Stimulated activated CD4-positive, alpha-beta T cell treated with anti-CD3 and anti-CD28 coated beads, Interleukin-15, amount 100 ng/mL, for 48 hours (primary cell): ENCODE measurements at places on chromosomes 7 and 10.

DNA sequence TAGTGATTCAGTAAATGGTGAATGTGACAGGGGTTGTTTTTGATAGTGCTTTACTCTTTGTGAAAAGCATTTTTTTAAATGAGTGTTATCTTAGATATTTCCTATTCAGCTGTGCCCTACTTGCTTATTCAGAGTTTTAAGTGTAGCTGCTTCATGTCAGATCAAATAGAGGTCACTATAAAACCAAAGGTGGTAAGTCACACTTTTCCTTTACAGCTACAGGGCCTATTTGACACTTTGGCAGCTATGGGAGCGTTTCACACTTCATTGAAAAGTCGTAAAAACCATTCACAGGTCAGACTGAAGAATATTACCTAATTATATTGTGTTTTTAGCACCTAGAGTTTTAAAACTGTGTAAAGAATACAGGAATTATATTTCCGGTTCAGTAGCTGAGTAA lies 67.3 kb downstream of the ANKIB1 start:
- no peak for DNase-seq

- no peak for DNase-seq
Observed at GRCh38 chr7:131208777-131209176, 118.9 kb upstream of the MKLN1 start.

- DNase-seq = no peak
Observed at GRCh38 chr10:86642499-86642898, 11.8 kb upstream of the OPN4 start.

DNA sequence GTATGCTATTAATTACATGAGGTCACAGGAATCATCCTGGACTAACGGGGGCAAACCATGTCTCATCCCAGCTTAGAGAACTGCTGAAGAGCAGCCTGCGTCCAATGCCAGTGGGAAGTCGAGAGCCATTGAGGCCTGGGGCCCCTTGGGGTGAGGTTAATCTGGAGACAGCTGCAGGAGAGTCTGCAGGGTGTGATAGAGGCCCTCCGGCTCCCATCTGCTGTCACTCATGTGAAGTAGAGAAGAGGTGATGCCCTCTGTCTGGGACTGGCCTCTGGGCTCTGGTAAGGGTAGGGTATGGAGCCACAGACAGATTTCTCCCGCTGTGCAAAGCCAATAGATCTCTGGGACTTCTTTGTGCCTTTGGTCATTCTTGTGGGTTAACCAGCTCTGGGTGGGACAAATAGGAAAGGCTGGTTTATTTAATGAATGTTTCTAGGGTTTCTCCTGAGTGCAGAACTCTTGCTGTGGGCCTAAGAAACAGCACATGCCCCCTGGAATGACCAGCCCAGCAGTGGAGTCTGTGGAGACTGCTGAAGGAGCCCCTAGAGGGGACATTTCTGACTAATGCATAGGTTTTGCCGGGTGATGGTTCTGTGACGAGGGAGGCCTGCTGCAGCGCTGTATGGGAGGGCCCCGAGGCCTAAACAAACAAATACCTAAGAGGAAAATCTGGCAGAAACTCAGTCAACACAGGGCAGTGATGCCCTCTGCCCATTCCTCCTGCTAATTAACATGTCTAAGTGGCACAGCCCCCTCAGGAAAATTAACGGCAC lies 34.5 kb downstream of the CRHR2 start:
- no peak for DNase-seq

DNA sequence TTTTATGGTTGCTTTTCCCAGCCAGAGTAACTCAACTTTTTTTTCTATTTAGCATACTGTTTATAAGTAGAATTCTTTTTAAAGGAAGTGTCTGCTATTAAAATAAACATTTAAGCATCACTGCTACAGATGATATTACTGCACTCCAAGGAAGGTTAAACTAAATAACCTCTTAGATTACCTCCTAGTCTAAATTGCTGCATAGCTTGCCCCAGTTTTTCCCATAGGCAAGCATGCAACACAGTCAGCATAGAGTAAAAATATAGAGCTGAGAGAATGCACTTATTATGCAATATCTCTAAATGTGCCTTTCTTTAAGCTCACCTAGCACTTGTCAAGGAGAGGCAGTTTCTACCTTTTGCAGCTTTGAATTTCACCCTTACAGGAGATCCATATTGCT lies 1392.4 kb upstream of the CELF2 start:
- DNase-seq = no peak

DNA sequence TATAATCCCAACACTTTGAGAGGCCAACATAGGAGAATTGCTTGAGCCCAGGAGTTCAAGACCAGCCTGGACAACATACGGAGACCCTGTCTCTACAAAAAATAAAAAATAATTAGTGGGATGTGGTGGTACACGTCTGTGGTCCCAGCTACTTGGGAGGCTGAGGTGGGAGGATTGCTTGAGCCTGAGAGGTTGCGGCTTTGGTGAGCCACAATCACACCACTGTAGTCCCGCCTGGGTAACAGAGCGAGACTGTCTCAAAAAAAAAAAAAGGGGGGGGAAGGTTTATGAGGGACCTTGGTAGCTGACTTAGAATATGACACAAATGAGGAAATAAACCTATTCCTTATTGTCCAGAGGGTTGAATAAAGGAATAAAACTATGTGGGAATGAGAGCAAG lies 30.8 kb downstream of the SCD start:
- no peak for DNase-seq

DNA sequence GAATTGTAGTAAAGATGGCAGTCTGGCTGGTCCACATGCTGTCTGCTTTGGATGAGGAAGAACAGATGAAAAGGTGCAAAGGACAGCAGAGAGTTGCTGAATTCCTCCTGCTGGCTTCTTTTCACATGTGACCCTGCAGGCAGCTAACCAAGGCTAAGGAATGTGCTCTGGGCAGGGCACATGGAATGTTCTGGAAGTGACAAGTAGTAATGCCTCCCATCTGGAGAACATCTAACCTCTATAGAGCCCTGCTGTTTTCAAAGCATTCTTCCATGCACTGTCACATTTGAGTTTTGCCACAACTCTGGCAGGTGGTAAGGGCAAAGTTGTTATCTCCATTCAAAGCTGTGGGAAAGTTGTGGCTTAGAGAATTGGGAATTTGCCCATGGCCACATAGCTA lies 208.8 kb downstream of the STK31 start:
- DNase-seq = no peak

GRCh38 chr7:90688810-90689209 lies 92.7 kb downstream of the CDK14 start:
- no peak for DNase-seq

DNA sequence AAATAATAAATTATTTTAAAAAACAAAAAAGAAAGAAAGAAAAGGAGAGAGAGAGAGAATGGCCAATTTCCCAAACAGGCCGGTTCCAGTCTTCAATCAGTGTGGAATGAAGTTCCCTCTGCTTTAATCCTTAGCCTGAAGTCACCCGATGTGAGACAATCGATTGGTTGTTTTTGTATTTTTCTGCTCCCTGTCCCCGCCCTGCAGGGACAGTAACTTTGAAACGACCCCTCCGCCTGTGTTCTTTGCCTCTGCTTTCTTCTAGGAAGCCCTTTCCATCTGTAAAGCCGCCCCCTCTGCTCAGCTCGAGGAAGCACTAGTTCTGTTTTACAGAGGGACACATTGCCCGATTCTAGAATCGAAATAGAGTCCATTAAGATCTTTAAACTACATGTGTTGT lies 33.4 kb downstream of the FOXL3 start:
- DNase-seq = no peak

- no peak for DNase-seq
Observed at GRCh38 chr7:151058781-151059366, 515 bp upstream of the SLC4A2 start.

GRCh38 chr10:132281915-132282666 lies 25.7 kb downstream of the STK32C start:
- no peak for DNase-seq

DNA sequence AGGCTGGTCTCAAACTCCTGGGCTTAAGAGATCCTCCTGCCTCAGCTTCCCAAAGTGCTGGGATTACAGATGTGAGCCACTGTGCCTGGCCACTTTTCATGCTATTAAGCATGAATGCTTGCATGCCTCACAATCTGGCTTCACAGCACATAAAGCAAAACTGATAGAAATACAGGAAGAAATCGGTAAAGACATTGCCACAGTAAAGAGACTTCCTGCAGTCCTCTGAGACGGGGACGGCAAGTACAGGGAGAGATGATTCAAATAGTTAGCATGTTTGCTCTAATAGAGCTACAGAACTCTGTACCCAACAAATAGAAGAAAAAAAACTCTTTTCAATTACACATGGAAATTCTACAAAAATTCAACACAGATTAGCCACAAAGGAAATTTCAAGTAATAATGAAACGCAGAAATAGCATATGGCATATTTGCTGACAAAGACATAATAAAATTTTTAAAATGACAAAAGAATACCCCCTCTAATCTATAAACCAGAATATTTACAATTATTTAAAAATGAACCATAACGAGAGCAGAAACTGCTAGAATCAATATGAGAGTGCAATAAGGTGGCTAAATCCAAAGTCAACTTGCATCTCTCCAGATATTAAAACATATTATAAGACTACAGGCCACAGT lies 32.3 kb downstream of the CARD11 start:
- DNase-seq = no peak

DNA sequence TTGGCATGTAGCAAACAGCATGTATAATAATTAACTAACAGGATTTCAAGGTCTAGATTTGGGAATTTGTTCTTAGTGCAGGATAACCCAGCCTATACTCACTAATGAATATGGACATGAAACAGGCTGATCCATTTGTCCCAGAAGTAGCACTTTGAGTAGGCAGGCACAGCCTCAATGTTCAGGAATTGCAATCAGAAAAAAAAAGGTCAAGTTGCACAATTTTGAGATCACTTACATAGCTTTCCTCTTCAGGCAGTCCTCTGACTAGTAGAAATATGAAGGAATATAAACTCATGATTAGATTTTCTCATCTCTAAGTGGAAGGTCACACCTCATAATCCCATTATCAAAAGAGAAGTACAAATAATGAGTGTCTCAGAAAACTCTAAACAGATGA lies 921.4 kb upstream of the CELF2 start:
- no peak for DNase-seq

GRCh38 chr10:102040305-102041050 lies 15.5 kb downstream of the ARMH3 start:
- no peak for DNase-seq

DNA sequence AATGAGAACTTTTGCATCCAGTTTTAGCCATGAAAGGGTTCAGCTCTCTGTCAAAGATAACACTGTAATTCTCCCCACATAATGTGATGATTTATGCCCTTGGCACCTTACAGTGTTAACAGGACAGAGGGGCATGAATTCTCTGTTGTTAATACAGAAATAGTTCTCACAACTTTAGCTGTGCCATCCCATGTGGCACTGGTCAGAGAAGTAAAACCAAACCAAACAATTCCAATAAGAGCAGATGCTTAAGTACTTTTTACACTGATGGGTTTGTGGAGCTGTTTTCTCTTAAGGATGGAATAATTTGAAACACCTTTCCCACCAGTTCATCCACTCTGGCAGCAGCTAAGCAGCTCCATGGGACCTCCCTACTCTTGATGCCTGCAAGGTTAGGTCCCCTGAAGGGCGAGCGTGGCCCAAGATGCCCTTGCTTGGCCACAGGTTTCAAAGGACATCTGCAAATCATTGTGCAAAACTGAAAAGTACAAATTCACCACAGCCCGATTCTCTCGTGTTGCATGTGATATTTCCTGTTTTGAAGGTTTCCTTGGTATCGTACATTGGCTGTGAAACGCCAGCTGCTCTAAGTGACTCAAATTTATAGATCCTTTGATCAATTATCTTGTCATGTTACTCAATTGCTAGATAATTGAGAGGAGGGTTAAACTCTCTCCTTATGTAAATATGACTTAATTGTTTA lies 82.5 kb upstream of the CREB5 start:
- no peak for DNase-seq

- DNase-seq = no peak
Observed at GRCh38 chr7:6256677-6257535, 15.5 kb downstream of the CYTH3 start.

- no peak for DNase-seq
Observed at GRCh38 chr10:44786286-44786850, 124.8 kb upstream of the TMEM72 start.
